Spinal cord (tissue), 10 donors: ENCODE measurements at places on chromosomes 16 and 17.

DNA sequence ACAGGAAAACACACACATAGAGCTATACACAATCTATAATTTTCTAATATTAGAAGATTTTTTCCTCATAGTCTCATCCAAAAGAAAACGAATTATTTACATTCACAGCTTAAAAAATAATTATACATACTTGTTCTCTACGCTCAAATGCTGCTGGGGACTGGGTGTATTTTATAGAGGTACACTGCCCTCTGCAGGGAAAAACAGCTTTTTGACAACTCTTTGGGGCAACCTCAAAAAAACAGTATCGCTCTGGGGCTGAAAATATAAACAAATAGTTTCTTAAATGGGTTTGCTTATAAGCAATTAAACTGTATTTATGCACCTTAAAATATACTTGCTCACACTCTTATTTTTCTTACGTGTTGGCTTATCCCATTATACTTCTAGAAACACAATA, 261.8 kb upstream of the PSMD7 start:
- H3K36me3 ChIP-seq: no peaks in the 10 kb centered on the region
- H3K27ac ChIP-seq: no peak overlapping the region
- peaks cover 4% of the 10 kb centered on the region for H3K4me1 ChIP-seq
- H3K4me3 ChIP-seq: no peak overlapping the region
- peaks cover 10% of the 10 kb centered on the region for H3K27me3 ChIP-seq
- peak; percentile 42 for DNase-seq

DNA sequence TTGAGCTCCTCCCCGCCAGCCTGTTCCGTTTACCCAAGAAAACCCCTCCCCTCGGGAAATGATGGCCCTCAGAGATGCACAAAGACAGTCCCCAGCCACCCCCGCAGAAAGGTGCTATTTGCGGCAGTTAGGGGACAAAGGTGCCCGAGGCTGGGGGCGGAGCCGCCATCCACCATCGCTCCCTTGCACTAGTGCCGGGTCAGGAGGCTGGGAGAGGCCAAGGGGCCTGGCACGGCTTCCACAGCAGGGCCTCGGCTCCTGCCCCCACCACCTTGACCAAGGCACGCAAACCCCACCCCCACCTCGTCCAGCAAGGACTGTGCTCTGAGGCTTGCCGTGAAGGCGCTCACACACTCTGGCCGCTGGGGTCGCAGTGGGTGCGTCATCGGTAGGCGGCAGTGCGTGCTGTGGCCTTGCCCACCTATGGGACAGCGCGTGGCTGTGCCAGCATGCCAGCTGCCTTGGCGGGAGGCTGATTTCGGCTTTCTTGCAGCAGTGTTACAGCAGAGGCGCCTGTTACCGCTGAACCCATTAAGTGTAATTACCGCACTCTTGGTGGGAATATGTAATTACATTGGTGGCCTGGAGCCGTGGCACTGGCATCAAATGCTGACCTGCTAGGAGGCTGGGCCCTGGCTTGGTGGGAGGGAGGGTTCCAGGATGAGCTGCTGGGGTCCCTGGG, 31.8 kb downstream of the TPSG1 start:
- peaks cover 37% of the 10 kb centered on the region for H3K36me3 ChIP-seq
- no peak overlapping the region for H3K4me3 ChIP-seq
- no peak overlapping the region for H3K27ac ChIP-seq
- DNase-seq: peak; percentile 75
- no peaks in the 10 kb centered on the region for H3K27me3 ChIP-seq

- H3K36me3 ChIP-seq: peaks cover 41% of the 10 kb centered on the region
- no peak overlapping the region for H3K4me3 ChIP-seq
- H3K27me3 ChIP-seq: no peaks in the 10 kb centered on the region
- peaks cover 7% of the 10 kb centered on the region for H3K4me1 ChIP-seq
- peak; percentile 72 for DNase-seq
Observed at GRCh38 chr16:8923199-8923598, 40.5 kb downstream of the USP7 start.

GRCh38 chr16:28984619-28985135, at the start of gene LAT:
Gene LAT, plus strand, starts transcription at chr16:28985052. Its CDS starts 366 bp downstream, at chr16:28985418.
- no peak within 1 kb of the TSS for H3K27ac ChIP-seq
- H3K4me3 ChIP-seq: no peak within 1 kb of the TSS
- H3K4me1 ChIP-seq: no peaks in the 10 kb centered on the region
- no peak for DNase-seq
- H3K36me3 ChIP-seq: peaks cover 94% of the 10 kb centered on the region

DNA sequence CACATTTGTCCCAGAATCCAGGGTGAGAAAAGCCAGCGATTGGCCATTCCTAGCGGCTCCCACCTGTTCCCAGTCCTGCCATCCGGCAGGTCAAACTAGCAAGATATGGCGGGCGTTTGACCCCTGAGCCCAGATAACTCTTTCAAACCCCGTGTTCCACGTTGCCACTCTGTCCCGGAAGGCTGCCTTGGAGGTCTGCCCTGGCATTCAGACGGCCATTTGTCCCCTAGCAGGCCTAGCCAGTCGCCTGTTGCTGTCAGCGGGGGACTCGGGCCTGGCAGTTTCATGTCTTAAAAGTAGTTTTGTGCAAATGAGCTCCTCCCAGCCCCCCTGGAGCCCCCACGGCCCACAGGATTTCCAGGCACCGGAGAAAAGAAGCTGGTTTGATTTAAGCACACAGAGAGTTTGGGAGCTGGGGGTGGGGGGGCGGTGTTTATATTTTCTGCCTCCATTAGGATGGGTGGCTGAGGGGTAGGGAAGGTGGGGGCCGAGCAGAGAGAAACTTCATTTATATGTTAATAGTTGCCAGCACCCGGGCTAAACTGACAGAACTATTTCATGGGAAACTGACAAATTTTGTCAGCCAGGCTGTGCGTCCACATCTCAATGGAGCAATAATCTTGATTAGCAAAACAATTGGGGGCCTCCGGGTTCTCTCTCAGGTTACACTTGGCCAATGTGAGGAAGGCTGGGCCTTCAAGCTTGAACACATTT, 240.9 kb upstream of the SALL1 start:
- H3K4me3 ChIP-seq: no peak overlapping the region
- H3K27me3 ChIP-seq: peaks cover 3% of the 10 kb centered on the region
- no peaks in the 10 kb centered on the region for H3K36me3 ChIP-seq
- no peak for DNase-seq

DNA sequence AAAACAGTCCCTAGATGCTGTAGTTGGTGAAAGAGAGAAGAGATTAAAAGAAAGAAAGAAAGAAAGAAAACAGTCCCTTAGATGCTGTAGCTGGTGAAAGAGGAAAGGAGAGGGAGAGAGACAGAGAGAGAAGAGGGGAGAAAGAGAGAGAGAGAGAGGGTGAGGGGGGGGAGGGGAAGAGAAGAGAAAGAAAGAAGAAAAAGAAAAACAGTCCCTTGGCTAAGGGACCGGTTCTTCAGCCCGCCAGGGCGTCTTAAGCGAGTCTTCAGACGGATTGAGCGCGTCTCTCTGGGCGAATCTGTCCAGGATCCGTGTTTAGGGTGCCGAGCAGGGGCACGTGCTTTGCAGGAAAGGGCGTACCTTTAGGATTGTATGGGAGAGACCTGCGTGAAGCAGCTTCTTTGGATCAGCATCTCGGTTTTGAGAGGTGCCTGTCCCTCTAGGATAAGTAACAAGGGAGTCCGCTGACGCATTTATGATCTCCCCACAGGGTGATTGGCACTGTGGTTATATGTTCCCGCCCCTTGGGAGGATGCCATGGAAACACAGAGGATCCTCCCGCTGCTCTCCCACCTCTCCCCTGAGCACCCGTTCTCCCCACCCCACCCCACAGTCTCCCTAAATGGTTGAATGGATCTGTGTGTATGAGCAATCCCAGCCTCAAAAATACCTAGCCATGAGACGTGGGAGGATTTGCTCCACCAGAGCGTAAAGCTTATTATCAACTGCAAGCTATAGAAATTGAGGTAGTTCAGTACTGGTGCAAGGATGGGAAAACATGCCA, 16.7 kb downstream of the GNGT2 start:
- H3K27ac ChIP-seq: peak overlapping the region; percentile 100
- peak; percentile 54 for DNase-seq

DNA sequence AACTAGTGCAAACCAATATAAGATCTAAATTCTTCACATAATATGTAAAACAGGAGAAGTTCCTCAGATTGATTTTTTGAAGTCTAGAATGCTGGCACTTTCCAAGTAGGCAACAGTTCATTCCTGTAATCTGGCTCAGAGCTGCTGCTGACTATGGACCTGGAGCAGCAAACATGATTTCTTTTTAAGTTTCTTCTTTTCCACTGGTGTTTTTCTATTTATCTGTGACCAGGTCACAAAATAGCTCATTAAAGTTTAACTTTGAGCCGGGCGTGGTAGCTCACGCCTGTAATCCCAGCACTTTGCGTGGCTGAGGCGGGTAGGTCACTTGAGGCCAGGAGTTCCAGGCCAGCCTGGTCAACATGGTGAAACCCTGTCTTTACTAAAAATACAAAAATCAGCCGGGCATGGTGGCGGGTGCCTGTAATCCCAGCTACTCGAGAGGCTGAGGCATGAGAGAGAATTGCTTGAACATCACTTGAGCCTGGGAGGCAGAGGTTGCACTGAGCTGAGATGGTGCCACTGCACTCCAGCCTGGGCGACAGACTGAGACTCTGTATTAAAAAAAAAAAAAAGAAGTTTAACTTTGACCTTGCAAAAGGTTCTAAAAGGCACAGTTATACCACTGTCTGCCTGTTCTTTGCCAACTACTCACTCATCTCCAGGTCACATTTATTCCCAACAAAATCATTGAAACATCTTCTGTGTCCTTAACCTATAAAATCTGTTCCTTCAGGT, 29.4 kb upstream of the SLC13A2 start:
- no peak for DNase-seq
- no peaks in the 10 kb centered on the region for H3K36me3 ChIP-seq
- no peaks in the 10 kb centered on the region for H3K27me3 ChIP-seq
- H3K4me3 ChIP-seq: no peak overlapping the region
- H3K27ac ChIP-seq: no peak overlapping the region

DNA sequence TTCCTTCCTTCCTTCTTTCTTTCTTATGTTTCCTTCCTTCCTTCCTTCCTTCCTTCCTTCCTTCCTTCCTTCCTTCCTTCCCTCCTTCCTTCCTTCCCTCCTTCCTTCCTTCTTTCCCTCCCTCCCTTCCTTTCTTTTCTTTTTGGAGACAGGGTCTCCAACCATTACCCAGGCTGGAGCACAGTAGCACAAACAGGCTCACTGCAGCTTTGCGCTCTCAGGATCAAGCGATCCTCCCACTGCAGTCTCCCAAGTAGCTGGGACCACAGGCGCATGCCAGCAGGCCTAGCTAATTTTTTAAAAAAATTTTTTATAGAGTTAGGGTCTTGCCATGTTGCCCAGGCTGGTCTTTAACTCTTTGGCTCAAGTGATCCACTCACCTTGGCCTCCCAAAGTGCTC, 31.8 kb upstream of the ZKSCAN2 start:
- H3K36me3 ChIP-seq: no peaks in the 10 kb centered on the region
- no peaks in the 10 kb centered on the region for H3K27me3 ChIP-seq
- H3K27ac ChIP-seq: no peak overlapping the region
- DNase-seq: no peak

GRCh38 chr17:60159479-60159866, 9.7 kb downstream of the CA4 start:
- no peak for DNase-seq
- H3K4me1 ChIP-seq: peaks cover 44% of the 10 kb centered on the region
- no peak overlapping the region for H3K27ac ChIP-seq
- no peaks in the 10 kb centered on the region for H3K27me3 ChIP-seq
- no peak overlapping the region for H3K4me3 ChIP-seq
- no peaks in the 10 kb centered on the region for H3K36me3 ChIP-seq

DNA sequence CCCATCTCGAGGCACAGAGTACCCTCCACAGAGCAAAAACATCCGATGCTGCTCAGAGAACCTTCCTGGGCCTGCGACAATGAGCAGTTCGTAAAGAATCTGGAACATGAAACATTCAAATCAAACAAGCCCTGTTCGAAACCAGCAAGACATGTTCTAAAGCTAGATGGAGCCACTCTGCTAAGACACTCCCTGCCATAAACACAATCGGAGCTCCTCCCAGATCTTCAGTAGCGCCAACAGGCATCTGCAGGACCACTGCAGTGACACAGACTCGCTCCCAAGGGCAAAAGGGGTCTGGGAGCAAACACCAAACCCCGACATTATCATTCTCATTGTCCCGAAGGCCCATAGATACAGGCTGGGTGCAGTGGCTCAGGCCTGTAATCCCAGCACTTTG, 108.7 kb downstream of the ZFHX3 start:
- no peak overlapping the region for H3K4me3 ChIP-seq
- H3K4me1 ChIP-seq: peaks cover 27% of the 10 kb centered on the region
- H3K36me3 ChIP-seq: no peaks in the 10 kb centered on the region
- H3K27ac ChIP-seq: peak overlapping the region; percentile 8

DNA sequence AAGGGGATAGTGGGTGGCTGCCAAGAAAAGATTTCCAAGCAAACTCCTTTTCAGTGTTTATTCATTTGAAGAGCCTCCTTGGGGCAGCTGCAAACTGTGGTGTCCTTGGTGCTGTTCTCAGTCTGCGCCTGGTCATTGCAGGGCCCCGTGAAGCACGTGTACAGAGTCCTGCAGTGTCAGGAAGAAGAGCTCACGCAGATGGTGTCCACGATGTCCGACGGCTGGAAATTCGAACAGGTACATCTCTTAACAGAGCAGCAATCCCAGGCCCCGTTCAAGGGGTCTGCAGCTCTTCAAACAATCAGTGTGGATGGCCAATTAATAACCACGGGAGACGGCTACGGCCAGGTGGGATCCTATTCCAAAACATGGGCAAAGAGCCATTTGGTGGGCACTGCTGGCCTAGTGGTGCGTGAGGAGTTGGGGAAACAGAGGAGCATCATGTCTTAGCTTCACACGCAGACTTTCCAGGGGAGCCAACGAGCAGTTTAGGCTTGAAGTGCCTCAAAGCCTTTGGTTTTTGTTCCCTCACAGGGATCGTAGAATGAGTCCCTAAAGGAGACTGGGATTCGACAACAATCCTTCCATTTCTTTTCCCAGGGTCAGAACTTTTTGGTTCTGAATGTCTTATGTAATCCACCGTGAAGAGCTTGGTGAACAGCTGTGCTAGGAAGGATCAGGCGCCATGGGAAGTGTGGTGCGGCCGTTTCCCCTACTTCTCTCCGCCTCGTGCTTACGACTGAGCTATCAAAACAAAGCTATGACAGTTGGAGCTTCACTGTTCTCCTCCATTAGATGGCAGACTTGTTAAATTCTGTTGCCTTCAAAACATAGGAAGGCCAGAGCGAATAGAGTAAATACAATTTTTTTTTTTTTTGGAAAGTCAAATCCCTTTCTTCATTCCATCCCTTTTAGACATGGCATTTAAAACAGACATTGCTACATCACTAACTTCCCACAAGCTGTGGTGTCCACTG, 12.6 kb downstream of the KCTD2 start:
- H3K4me3 ChIP-seq: no peak overlapping the region
- peaks cover 7% of the 10 kb centered on the region for H3K4me1 ChIP-seq
- H3K36me3 ChIP-seq: peaks cover 69% of the 10 kb centered on the region

- no peaks in the 10 kb centered on the region for H3K36me3 ChIP-seq
- H3K4me1 ChIP-seq: no peaks in the 10 kb centered on the region
- H3K4me3 ChIP-seq: no peak overlapping the region
Observed at GRCh38 chr17:6361733-6362132, 73.2 kb downstream of the AIPL1 start.

- no peaks in the 10 kb centered on the region for H3K4me1 ChIP-seq
- no peak overlapping the region for H3K27ac ChIP-seq
- DNase-seq: no peak
Observed at GRCh38 chr17:58665946-58666857, 25.6 kb downstream of the TEX14 start.
